ENCODE measurements at places on chromosomes 16 and 17.

DNA sequence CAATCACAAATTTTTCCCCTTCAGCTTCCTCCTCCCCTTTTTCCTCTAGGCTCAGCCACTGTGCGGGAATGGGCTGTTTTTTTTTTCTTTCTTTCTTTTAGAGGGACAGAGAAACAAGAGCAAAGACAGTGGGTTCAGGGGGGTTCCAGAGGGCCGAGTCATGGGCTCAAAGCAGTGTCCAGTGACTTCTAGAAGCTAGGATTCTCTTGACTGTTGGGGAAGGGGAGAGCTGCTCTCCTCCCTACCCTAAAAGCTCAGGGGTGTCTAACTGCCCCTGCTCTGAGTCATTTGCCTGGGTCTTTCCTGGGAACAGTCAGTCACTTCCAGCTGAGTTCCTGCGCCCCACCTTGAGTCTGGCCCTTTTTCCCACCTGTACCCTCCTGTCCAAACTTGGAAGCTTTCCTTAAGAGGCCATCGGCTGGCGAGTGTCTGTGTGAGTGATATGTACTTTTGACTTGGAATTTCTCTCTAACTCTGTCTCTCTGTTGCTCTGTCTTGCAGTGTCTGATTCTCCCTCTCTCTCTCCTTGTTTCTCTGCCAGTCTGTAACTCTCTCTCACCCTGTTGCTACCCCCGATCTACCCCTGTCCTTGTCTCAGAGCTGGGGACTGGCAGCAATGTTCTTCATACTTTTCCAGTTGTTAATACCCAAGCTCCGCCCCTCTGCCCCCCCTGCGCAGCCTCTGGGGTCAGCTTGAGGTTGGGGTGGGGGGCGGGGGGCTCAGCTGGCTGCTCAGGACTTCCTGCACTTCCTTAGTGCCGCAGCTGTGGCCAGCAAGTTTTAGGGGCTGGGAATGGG, 2.4 kb downstream of the THRA start:
- DNase-seq: peak; percentile 78

DNA sequence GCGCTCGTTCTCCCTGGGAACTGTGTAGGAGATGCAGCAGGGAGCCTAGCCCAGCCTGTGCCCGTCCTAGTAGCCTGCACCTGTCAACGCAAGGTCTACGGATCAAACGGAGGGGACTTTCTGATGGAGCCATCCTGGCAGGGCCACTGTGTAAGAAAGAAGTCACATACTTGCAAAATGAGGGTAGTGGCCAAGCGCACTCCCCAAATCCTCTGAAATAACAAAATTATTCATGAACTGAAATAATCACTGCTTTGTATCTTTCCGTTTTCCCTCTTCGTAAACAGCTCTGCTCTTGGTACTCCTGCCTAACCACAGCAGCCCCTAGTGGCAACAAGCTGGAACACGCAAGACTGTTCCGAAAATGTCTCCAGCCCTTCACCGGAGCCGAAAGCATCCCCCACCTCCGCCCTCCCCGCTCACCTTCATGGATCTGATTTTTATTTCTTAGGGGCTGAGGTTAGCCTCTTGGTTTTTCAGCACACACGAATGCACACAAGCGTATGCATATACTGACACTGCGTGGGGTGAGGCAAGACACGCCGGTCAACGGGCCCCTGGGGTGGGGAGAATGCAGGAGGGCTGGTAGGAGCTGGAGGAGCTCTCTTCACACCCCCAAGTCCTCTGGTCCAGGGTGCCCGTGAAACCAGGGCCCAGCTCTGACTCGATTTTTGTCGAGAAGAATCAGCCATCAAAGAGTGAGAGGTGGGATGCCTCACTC, 100.8 kb downstream of the ABCC12 start:
- DNase-seq: peak; percentile 61

- peak; percentile 61 for DNase-seq
Measured at GRCh38 chr16:24858219-24859041, 12.7 kb downstream of the SLC5A11 start.

DNA sequence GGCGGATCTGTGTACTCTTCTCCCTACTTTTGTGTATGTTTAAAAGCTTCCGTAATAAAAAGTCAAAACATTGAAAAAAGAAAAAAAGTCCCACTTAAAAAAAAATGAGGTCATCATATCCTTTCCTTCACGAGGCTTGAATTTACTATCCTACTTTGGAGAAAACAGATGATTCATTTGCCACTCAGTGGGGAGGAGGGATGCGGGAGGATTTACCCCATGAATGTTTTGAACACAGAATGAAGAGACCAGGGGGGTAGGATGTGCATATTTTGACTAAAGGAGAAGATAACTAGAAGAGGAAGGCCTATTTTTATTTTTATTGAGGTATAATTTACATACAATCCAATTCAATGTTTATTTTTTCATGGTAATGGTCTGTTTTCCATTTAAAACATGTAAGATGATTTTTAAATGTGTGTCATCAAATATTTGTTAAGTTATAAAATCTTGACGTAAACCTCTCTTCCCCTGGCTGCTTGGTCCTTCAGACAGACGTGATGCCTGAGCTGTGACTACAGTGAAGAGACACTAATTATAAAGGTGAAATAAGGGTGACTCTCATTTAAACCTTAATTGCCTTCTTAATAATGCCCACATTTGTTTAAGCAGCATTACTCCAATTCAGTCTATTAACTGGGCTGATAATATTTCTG, 135.4 kb upstream of the AXIN2 start:
- DNase-seq: peak; percentile 83

DNA sequence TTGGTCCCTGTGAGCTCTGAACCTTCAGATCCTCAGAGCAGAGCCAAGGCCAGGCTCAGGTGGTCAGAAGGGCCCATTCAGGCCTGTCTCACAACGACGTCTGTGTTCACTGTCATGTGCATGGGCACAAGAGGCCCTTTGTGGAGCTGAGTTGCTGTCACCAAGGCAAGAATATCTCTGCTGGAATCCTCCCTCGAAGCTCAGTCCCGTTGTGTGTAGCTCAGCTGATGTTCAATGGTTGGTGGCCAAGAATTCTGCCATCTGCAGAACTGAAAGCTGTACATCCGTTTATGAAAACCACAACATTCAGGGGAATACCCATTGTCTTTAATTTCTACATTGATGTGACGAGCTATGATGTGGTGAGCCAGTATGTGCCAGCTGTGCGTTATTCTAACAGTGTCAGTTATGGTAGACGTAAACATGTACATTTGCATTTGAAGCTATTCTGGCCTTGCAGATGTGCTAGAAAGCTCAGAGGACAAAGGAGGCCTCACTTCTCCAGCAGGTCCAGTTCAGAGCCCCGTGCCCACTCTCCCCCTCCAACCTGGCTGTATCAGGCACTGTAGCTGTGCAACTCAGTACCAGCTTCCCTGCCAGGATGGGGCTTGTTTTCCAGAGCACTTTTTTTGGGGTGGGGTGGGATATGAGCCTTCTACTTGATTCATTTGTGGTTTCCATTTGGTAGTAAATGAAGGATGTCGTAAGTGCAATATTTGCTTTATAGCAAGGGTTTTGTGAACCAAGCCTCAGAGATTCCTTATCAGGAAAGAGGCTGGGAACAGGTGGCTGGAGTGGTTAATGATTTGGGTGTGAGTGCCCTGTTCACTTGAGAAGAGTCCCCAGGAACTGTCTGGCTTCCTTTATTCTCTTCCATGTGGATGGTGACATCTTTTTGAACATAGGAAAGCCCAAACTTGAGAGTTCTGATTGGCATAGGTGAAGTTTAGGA, 56.1 kb downstream of the B9D1 start:
- DNase-seq: no peak

DNA sequence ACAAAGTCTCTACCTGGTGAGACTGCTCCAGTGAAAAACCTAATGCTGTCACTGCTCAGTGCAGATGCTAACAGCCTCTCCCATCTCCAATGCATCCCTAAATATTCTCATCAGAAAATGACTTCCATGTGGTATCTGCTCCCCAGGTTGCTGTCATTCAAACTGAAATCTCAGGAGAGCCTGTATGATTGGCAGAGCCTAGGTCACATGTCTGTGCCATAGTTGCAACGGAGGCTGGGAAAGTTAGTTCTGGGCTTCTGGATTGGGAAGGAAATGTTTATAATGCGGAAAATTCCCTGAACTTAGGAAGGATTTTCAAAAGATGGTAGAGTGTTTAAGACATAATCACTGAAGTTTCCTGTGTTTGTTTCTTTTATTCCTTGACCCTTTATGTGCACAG, 206.4 kb upstream of the ZKSCAN2 start:
- DNase-seq: no peak

DNA sequence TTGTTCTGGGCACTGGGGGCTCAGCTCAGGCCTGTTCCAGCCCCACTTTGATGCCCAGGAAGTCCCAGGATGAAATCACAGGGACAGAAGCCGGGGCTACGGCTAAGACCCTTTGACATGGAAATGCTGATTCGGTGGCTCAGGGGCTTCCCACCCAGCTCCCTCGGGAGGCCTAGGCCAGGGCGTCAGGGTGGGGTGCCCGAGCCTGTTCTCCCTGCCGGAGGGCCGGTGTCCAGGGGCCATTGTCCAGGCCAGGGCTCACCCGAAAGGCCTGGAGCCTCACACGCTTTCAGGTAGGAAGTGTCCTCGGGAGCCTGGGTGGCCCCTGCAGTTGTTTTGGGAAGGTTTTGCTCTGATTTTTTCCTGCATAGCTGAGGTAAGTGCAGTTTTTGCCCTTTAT, 34.0 kb downstream of the METRNL start:
- no peak for DNase-seq

GRCh38 chr17:47324224-47325020, 667 bp downstream of the EFCAB13 start:
- DNase-seq: no peak

DNA sequence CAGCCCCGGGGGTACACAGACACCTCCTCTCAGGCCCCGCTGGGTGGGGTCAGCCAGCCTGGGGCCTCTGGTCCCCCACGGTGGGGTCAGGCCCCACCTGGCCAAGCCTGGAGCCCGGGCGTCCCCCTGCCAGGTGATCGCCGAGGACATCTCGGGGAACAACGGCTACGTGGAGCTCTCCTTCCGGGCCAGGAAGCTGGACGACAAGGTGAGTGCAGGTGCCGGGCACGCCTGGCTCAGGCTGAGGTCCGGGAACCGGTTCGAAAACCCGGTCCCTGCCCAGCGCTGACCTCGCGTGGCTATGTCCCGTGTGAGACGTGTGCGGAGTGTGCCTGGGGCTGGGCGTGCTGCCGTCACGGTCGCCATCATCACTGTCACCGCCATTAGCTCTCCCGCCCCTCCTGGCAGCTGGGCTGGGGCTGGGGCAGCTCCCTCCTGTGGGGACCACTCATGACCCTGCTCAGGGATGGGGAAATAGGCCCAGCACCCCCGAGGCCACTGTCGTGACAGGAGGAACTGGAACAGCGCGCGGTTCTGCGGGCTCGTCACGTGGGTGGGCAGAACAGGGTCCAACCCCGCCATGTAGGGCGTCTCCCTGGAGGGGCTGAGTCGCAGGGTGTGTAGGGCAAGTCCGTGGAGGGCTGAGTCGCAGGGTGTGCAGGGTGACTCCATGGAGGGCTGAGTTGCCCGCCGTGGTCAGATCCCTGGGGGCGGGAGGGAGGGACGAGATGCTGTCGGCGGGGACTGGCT, 8.5 kb downstream of the CPNE7 start:
- DNase-seq: no peak

- no peak for DNase-seq
Measured at GRCh38 chr16:17261197-17261858, 209.4 kb downstream of the XYLT1 start.

DNA sequence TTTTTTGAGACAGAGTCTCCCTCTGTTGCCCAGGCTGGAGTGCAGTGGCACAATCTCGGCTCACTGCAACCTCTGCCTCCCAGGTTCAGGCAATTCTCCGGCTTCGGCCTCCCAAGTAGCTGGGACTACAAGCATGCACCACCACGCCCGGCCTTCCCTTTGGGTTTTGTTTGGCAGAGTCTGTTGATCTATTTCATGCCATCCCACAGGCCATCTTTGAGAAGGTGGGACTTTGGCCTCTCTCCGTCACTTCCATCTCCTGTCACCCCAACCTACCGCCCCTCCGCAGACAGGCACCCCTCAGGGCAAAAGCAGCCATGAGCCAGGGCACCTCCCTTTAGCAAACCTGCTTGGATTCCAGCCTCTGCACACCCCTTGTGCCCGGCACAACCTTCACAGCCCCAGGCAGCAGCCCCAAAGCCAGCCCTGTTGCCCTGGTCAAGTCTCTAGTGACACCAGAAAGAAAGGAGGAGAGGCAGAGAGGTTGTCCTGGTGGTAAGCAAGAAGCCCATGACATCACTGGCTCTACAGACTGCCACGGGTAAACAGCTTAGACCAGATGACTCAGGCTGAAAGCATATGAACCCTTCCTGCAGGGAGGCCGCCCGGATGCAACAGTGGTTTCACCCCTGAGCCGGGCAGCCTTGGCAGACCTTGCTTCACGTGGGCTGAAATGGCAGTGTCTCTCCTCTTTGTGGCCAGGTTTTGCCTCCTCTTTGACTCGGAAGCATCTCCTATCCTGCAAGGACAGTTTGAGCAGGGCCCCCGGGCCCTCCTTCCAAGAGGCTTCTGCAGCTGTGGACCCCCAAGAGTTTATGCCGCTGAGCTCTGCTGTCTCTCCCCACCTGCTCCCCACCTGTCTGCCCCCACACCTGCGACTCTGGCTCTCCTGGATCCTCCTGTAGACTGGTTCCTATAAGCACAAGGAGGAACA, 8.1 kb upstream of the TIMP2 start:
- peak; percentile 95 for DNase-seq

GRCh38 chr17:55452139-55452790, 30.6 kb upstream of the MMD start:
- DNase-seq: peak; percentile 83

DNA sequence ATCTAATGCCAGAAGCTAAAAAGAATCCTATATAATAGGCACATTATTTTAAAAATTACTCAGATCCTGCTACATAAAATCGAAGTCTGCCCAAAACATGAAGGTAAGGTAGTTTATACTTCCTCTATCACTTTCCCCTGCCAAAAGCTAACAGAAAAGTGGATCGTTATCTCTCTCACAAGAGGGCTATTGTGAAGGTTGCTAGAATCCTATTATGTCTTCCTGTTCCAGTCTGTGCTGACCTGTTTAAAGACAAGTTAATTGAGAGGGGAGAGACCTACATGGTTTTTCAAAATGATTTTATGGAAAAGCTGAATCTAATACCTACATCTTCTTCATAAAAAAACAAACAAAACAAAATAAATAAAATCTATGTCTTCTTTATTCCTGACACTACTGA, 1410.9 kb upstream of the CDH8 start:
- DNase-seq: no peak

DNA sequence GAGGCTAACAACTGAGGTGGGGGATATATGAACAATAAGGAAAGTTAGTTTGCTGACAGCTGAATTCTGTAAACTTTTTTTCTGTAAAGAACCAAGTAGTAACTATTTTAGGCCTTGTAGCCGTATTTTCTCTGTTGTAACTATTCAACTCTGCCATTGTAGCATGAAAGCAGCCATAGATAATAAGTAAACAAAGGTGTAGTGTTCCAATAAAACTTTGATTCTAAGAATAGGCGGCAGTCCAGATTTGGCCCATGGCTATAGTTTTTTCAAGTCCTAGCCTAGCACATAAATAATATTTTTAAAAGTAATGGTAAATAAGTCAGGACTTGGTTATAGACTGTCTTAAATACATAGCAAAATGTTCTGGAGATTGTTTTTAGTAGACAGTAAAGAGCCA, 142.0 kb downstream of the STXBP4 start:
- no peak for DNase-seq

GRCh38 chr17:41082626-41083025, 1.3 kb upstream of the KRTAP4-7 start:
- DNase-seq: peak; percentile 61

- peak; percentile 18 for DNase-seq
Measured at GRCh38 chr17:35189291-35189690, 4.9 kb downstream of the SLC35G3 start.

GRCh38 chr17:6559753-6560215, 3.4 kb upstream of the PITPNM3 start:
- DNase-seq: no peak

- peak; percentile 97 for DNase-seq
Measured at GRCh38 chr16:84832488-84833143, 12.8 kb downstream of the CRISPLD2 start.

Measured in fibroblast of skin of right biceps (primary cell).